Breast epithelium (tissue), 4 donors: ENCODE measurements at places on chromosomes 2 and 18. TPM values are rescaled to one million over a fixed set of nuclear protein-coding genes. Genes with fewer than 3 reads are reported as not detected.
A peak's percentile ranks its signal among the peaks of the same experiment; 100 is the strongest.

The CDH20 gene
- 0.66 TPM for total RNA-seq

The PTPRM gene
- total RNA-seq, result 41.7 TPM

The MBOAT2 gene
- 6.4 TPM for total RNA-seq

The STK39 gene
- 19.2 TPM for total RNA-seq

The SNTG2 gene
- total RNA-seq, result 7.4 TPM

The ATAD2B gene
- total RNA-seq, result 48.1 TPM

The GCG gene
- not detected for total RNA-seq

DNA sequence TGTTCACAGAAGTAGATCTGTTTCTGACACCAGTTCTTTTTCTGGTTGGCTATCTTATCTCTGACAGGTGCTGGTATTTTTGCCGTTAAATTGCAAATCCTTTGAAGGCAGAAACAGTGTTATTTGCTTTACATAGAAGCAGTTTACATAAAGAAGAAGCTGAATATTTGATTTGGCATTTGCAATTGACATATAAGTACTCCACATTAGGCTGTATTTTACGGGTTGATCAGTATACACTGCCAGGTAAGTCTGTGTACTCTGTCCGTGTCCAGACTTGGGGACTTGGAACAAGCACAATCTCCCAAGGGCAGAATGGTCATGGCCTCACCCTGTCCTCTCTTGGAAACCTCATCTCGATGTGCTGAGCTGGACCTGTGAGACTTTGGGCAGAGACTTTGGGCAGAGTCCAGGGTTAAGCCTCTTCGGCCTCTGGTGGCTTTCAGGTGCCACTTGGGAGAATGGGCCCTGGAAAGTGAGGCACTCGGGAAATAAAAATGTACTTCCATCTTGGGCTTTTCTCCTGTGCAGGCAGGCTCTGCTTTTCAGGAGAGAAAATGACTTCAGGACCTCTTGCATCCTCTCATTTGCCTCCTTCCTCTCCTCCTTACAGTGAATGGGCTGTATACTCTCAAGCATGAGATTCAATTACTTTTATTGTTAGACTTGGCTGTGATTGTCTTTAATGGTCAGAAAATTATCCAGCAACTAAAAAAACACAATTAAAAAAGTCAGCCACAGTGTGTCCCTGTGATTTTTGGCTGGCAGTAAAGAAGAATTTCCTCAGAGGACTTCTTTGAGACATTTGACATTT, 108.5 kb downstream of the RAPGEF4 start:
- H3K4me3 ChIP-seq, result no peak overlapping the region
- no peaks in the 10 kb centered on the region for H3K27me3 ChIP-seq
- no peak for DNase-seq
- H3K36me3 ChIP-seq, result no peaks in the 10 kb centered on the region
- no peaks in the 10 kb centered on the region for H3K4me1 ChIP-seq

DNA sequence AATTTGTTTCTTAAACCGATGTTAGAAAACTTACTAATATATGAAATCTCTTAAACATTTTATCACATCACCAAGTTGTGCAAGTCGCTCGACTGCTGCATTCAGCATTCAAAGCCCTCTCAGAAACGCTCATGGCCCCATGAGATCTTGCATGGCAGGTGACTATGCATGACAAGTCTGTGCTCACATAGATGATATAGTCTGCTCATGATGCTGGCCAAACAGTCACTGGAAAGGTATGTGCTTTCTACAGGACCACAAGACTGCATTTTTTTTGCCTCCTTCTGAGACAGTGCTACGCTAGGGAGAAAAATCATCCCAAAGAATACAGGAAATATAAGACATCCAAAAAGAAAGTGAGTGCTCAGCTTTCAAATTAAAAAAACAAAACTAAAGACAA, 98.3 kb upstream of the ZBTB14 start:
- no peak overlapping the region for H3K4me3 ChIP-seq
- H3K4me1 ChIP-seq, result no peaks in the 10 kb centered on the region
- H3K27ac ChIP-seq, result no peak overlapping the region
- no peak for DNase-seq

GRCh38 chr2:69789772-69790600, 39.5 kb upstream of the GMCL1 start:
- DNase-seq, result no peak
- peak overlapping the region; percentile 68 for H3K27ac ChIP-seq
- H3K36me3 ChIP-seq, result no peaks in the 10 kb centered on the region
- H3K4me1 ChIP-seq, result no peaks in the 10 kb centered on the region
- no peaks in the 10 kb centered on the region for H3K27me3 ChIP-seq

DNA sequence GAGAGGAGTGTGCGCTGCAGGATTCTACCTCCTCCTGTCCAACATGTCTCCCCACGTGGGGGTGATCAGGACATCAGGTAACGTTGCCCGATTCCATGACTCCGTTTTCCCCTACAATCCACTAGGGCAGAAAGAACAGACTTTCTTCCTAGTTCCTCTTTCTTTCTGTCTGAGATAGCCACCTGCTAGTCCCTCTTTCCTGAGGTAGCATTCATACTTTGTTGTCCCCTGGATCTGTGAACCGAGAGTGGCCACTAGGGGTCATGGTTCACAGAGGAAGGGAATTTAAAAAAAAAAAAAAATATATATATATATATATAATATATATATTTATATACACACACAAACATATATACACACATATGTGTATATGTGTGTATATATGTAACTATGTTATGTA, 210.0 kb upstream of the ZNF521 start:
- no peaks in the 10 kb centered on the region for H3K4me1 ChIP-seq
- no peaks in the 10 kb centered on the region for H3K36me3 ChIP-seq
- no peak overlapping the region for H3K27ac ChIP-seq
- no peak for DNase-seq
- H3K27me3 ChIP-seq, result no peaks in the 10 kb centered on the region

GRCh38 chr2:137952586-137953129, 11.6 kb upstream of the HNMT start:
- DNase-seq, result no peak
- peak overlapping the region; percentile 31 for H3K4me3 ChIP-seq
- no peaks in the 10 kb centered on the region for H3K36me3 ChIP-seq
- H3K27ac ChIP-seq, result no peak overlapping the region
- no peaks in the 10 kb centered on the region for H3K4me1 ChIP-seq
- H3K27me3 ChIP-seq, result no peaks in the 10 kb centered on the region

DNA sequence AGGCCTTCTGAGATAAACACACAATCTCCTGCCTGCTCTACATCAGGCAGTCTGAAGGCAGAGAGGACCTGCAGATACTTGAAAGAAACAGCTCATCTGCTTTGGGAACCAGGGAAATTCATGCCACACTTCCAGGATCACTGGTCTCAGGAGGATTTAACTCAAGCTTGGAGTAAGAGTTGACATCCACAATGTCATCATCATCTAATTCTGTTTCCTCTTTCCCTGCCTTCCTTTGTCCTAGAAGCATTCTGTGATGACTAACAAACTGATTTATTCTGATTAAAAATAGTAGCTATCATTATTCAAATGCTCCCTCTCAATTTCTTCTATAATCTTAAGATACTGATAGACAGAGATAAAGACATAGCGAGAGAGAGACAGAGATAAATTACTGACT, 766.8 kb downstream of the BCL11A start:
- H3K4me1 ChIP-seq, result no peaks in the 10 kb centered on the region
- H3K4me3 ChIP-seq, result no peak overlapping the region
- no peaks in the 10 kb centered on the region for H3K27me3 ChIP-seq
- no peaks in the 10 kb centered on the region for H3K36me3 ChIP-seq

GRCh38 chr2:48113767-48114166, 207.5 kb upstream of the FBXO11 start:
- H3K27me3 ChIP-seq, result no peaks in the 10 kb centered on the region
- H3K4me1 ChIP-seq, result peaks cover 3% of the 10 kb centered on the region
- no peaks in the 10 kb centered on the region for H3K36me3 ChIP-seq
- no peak overlapping the region for H3K4me3 ChIP-seq
- H3K27ac ChIP-seq, result no peak overlapping the region

DNA sequence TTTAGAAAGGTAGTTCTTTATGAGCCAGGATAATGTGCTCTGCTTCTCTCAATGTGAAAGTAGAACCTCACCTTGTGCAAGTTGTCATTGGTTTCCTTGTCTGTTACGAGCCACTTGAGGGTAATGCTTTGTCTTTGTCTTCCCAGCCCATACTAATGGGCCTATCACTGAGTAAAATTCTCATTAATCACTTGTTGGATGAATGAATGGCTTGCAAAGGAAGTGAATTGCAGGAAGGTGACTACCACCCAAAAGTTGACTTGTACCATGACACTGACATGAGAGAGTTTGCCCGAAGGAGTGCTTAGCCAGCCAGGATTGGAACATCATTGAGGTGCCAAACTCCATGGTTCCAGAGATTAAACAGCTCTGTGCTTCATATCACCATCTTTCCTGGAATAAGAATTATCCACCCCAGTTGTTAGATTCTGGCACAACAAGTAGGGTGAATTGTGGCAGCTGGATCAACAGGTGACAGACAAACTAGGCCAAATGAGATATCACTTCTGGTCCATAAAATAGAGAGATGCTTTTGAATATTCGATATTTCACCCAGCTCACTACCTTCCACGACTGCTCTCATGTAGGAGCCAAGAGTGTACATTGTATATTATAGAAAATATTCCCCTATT, 20.5 kb upstream of the CD28 start:
- H3K4me3 ChIP-seq, result no peak overlapping the region
- DNase-seq, result no peak
- no peaks in the 10 kb centered on the region for H3K36me3 ChIP-seq
- peak overlapping the region; percentile 91 for H3K27ac ChIP-seq

- no peaks in the 10 kb centered on the region for H3K4me1 ChIP-seq
- H3K4me3 ChIP-seq, result peak within 1 kb of the TSS; percentile 31
- no peaks in the 10 kb centered on the region for H3K36me3 ChIP-seq
- H3K27me3 ChIP-seq, result no peaks in the 10 kb centered on the region
- peak; percentile 16 for DNase-seq
These were observed at the start of gene SNORC for GRCh38 chr2:232870018-232870765. Gene SNORC (plus strand): TSS chr2:232870264. CDS start chr2:232870342, 78 bp downstream.

DNA sequence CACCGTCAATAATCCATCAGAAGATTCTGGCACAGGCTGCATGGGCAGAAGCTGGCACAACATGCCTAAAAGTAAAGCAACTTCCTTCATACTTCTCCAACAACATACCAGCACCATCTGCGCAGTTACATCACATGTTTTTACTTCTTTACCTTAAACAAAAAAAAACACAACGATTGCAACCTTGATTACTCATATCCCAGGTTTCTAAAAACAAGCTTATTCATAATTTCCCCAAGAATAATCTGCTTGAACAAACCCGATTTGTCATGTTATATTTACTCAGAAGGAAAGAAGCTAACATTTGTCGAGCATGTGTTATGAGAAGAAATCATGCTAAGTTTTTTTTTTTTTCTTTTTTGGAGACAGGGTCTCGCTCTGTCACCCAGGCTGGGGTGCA, 54.7 kb downstream of the THADA start:
- no peaks in the 10 kb centered on the region for H3K4me1 ChIP-seq
- H3K36me3 ChIP-seq, result no peaks in the 10 kb centered on the region
- peak overlapping the region; percentile 54 for H3K27ac ChIP-seq
- H3K27me3 ChIP-seq, result no peaks in the 10 kb centered on the region
- no peak overlapping the region for H3K4me3 ChIP-seq
- no peak for DNase-seq

- no peak overlapping the region for H3K27ac ChIP-seq
- H3K4me1 ChIP-seq, result no peaks in the 10 kb centered on the region
- no peak for DNase-seq
- H3K4me3 ChIP-seq, result no peak overlapping the region
- H3K27me3 ChIP-seq, result no peaks in the 10 kb centered on the region
- no peaks in the 10 kb centered on the region for H3K36me3 ChIP-seq
These were observed 41.9 kb downstream of the KCNJ3 start for GRCh38 chr2:154740361-154740760.

DNA sequence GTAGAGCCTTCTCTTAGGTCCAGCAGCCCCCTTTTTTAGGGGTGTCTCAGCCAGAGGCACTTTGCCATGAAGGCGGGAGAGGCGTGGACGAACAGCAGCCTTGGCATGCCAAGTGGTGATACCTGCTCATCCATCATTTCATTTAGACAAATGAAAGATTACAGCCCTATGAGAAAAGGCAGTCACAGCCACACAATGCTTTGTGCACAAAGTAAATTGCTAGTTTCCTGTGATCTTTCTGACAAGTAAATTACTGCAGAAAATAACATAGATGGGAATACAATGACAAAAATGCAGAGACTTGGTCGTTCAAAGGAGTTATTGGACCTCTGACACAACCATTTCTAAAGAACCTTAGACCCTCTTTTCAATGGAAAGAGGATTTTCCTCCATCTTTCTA, 94.9 kb downstream of the RND3 start:
- no peaks in the 10 kb centered on the region for H3K4me1 ChIP-seq
- DNase-seq, result no peak
- H3K27me3 ChIP-seq, result no peaks in the 10 kb centered on the region
- no peaks in the 10 kb centered on the region for H3K36me3 ChIP-seq
- H3K27ac ChIP-seq, result no peak overlapping the region
- no peak overlapping the region for H3K4me3 ChIP-seq

GRCh38 chr2:125983364-125983763, 672.6 kb upstream of the GYPC start:
- H3K4me1 ChIP-seq, result no peaks in the 10 kb centered on the region
- no peaks in the 10 kb centered on the region for H3K36me3 ChIP-seq
- no peak overlapping the region for H3K27ac ChIP-seq
- H3K4me3 ChIP-seq, result no peak overlapping the region
- DNase-seq, result no peak

DNA sequence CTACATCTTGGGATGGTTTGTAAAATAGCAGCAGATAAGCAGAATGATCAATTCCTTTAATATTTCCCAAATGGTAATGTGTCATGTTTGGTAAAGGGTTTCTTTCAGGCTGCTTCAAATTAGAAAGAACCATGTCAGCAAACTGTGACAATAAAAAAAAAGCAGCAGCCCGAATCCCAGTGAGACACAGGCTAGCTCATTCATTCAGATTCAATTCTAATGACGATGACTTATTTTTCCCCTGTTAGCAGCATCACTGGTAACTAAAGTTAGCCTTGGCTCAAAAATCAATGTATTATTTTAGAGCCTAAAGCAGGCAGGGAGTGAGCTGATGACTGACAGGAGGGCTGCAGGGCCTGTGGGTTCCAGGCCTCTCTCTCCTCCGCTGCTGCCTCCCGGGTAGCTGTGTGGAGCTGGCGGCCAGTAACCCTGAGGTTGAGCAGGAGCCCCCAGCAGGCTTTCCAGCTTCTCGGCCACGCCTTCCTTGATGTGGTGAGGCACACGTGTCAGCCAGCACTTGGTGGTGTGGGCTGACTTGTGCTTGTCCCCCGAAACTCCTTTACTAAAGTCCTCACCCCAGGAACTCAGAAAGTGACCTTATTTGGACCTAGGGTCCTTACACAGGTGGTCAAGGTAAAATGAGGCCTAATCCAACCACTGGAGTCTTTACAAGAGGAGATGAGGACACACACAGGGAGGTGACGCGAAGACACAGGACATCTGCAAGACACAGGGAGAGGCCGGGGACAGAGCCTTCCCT, 120.5 kb upstream of the HS6ST1 start:
- H3K4me1 ChIP-seq, result peaks cover 9% of the 10 kb centered on the region
- H3K4me3 ChIP-seq, result no peak overlapping the region
- no peaks in the 10 kb centered on the region for H3K36me3 ChIP-seq
- no peak overlapping the region for H3K27ac ChIP-seq
- DNase-seq, result no peak
- H3K27me3 ChIP-seq, result no peaks in the 10 kb centered on the region

- H3K4me1 ChIP-seq, result no peaks in the 10 kb centered on the region
- no peak overlapping the region for H3K4me3 ChIP-seq
- no peak for DNase-seq
- H3K27ac ChIP-seq, result no peak overlapping the region
- H3K27me3 ChIP-seq, result no peaks in the 10 kb centered on the region
- peaks cover 6% of the 10 kb centered on the region for H3K36me3 ChIP-seq
These were observed 91.8 kb downstream of the DGKD start for GRCh38 chr2:233446121-233446520.
